ENCODE measurements at places on chromosomes 4 and X.

GRCh38 chr4:6869944-6870343 lies 39.7 kb upstream of the TBC1D14 start:
- no peak for DNase-seq

GRCh38 chr4:103091601-103092223 lies 7.9 kb downstream of the BDH2 start:
- no peak for DNase-seq

DNA sequence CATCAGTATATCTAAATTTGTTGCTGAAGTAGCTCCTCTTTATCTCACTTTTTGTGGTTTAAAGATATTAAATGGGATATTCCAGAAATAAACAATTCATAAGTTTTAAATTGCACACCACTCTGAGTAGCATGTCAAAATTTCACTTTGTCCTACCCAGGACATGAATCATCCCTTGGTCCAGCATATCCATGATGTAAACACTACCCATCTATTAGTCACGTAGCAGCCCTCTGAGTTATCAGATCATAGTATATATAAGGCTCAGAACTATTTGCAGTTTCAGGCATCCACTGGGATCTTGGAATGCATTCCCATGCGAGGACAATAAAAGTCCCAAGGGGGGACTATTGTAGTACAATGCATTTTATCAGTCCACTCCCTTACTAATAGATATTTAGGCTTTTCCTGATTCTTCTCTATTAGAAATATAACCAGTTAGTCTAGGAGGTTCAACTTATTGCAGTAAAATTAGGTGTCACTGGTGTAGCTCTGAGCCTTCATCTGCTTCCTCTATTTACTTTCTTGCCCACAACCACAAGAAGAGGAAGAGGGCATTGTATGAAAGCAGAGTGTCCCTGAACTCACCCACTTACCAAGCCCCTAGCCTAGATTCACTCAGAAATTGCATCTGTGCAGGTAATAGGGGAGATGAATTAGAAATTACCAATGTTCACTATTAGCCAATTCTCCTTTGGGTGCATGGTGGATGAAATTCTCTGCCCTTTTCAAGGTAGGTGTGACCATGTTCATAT lies 409.8 kb upstream of the GALNT7 start:
- no peak for DNase-seq

DNA sequence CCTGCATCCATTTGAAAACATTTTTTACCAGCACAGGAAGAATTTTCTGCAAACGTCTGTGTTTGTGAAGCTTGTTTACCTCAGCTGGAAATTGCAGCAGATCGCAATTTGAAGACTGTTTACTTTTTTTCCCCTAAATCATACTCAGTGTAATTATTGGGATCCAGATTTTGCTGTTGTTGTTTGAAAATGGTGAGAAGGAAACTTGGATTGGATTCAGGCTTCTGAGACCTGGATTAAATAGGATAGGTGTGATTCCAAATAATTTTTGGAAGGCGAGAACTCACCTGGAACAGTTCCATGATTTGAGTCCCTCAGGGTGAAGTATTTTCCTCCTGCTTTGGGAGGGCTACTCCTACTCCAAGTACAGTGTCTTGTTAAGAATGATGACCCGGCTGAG lies 279.8 kb downstream of the STIM2 start:
- DNase-seq = no peak

DNA sequence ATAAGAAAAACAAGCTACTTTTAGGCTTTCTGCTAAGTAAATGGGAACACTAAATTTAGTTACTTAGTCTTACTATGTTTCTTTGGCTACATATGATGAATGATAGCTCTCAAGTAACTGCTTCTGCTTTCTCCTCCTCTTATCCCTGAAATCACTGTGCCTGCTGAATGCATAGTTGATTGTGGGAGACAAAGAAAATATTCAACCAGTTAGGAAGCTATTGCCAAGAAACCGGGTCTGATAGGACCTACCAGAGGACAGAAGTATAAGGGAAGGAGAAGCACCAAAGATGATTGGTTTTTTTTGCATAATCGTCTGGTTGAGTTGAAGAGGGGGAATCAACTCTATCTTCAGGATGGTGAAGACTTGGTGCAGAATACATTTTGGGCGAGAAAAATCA lies 28.0 kb upstream of the NDUFC1 start:
- no peak for DNase-seq

GRCh38 chr4:139115226-139115625 lies 61.8 kb downstream of the ELF2 start:
- DNase-seq = no peak

DNA sequence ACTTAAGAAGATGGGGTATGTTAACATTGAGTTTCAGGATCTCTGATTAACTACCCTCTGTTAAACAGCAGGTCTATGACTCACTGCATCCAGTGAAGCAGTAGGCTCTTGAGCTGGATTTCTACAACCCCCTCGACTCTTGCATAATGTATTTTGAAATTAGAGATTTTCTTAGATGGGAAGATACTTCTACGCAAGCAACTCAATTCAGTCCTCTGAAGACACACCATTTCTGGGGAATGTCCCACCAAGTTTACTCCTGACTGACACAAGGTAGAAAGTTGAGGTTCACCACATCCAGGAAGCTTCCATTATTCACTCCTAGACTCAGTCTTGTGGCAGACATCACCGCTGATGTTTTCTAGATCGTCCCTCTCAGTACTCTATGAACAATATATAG lies 12.9 kb downstream of the PALLD start:
- no peak for DNase-seq

DNA sequence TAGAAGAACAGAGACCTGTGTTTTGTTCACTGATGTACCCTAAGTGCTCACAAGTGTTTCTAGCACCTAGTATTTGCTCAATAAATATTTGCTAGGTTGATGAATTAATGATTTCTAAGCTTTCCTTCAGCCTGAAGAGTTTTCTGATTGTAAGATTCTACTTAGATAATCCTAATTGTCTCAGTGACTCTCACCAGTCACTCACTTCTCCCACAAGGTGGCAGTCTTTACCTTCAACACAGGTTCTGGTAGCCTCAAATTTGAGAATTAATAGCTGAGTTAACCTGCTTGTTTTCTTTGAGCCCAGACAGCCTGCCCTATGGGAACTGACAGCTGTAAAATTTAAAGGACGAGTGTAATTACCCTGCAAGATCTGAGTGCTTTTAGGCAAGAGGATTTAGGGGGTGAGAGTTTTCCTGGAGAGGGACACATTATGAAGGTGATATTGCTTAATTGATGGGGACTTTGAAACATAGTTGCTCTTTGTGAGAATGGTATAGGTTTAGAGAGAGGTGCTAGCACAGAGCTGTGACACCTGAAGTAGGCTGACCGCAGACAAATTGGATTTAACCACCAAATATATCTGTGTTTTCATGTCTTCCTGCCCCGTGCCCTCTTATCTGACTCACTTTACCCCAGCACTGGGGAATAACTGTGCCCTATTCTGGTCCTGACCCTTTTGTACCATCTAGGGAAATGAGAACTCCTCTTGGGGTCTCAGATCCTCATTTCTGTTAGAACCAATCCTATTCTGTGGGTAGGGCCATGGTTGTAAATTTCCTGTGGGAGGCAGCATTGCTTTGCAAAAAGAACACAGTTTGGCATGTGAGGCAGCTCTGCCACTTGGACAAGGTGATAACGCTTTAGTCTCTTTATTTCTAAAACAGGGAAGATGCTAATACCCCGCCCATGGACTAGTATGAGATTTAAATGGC lies 27.7 kb downstream of the CD38 start:
- no peak for DNase-seq

- no peak for DNase-seq
Observed at GRCh38 chr4:81003597-81004111, 26.9 kb upstream of the BMP3 start.

DNA sequence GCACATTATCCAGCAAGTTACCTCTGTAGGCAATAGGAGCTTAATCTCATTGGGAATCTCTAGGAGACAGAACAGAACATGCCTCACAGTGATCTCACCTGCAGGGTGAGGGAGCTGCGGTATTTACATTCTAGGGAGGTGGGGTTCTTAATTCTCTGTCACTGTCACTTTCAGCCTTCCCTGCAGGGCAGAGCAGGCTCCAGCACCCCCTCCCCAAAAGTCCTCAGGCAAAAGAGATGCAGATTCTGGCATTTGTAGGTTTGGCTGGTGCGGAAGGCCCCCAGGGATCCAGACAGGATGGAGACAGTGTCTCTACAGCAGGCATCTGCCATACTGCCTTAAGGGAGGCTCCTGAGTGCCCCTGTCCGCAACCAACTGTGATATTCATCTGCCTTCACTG lies 166.4 kb upstream of the ATP6AP2 start:
- no peak for DNase-seq

All from left hindlimb (tissue), 1 donor.